ENCODE measurements at places on chromosomes 16 and 17.
A peak's percentile ranks its signal among the peaks of the same experiment; 100 is the strongest.

DNA sequence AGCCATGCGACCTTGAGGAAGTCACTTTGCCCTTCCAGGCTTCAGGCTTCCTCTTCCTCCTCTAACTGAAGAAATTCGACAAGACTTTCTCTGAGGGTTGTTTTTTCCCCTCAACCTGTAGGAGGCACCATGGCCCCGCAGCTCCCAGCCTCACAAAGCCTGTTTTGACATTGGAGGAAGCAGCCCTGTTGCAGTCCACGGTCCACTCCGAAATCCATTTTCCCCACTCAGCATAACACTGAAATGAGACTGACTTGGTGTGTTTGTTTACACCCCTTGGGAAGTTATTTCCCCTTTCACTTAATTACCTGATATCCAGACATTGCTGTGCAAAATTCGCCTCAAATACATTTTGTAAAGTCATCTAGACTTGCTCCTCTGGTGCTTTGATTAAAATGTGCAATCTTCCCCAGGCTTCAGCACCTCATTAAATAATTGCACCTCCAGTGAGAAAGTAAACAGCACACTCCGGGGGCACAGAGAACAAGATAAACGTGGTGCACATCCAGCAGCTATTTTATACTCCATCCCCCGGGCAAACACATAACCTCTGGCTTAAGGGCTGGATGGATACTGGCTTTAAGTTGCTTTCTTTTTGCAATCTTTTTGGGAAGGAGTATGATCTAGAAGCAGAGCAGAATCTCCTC is 41.4 kb upstream of the PIRT start:
- DNase-seq = peak; percentile 46

GRCh38 chr16:125011-125410 is 13.5 kb downstream of the NPRL3 start:
- DNase-seq = no peak

DNA sequence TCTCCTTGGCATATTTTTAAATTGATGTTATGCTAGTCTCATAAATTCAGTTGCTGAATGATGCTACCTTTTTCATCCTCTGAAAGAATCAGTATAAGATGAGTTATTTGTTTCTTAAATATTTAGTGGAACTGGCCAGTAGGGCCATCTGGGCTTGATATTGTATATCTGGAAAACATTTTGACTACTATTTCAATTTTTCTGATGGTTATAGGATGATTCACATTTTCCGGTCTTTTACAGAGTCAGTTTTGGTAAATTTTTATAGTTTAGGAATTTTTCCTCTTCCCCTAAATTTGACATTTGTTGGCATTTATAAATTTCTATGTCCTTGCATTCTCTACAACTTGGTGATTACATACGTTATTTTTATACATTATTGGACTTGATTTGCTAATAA is 296.3 kb upstream of the AXIN2 start:
- no peak for DNase-seq

GRCh38 chr16:53785044-53785443 is 81.1 kb downstream of the FTO start:
- DNase-seq = no peak

DNA sequence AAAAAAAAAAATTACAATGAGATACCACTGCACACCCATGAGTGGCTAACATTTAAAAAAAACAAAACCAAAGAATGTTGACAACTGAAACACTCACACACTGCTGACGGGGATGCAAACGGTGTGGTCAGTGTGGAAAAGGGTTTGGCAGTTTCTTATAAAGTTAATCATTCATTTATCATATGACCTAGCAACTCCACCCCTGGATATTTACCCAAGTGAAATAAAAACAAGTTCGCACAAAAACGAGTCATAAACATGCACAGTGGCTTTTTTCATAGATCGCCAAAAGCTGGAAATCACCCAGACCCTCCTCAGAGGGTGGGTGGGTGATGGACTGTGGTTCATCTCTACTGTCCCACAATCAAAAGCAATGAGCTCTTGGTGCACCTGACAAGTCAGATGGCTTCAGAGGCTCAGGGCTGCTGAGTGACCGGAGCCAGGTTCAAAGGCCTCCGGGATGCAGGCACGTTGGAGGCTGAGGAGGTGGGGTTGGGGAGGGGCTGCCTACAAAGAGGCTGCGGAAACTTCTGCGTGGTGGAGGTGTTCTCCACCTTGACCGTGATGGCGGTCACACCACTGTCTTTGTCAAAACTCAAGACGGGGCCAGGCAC is 14.2 kb downstream of the RAB40B start:
- no peak for DNase-seq

DNA sequence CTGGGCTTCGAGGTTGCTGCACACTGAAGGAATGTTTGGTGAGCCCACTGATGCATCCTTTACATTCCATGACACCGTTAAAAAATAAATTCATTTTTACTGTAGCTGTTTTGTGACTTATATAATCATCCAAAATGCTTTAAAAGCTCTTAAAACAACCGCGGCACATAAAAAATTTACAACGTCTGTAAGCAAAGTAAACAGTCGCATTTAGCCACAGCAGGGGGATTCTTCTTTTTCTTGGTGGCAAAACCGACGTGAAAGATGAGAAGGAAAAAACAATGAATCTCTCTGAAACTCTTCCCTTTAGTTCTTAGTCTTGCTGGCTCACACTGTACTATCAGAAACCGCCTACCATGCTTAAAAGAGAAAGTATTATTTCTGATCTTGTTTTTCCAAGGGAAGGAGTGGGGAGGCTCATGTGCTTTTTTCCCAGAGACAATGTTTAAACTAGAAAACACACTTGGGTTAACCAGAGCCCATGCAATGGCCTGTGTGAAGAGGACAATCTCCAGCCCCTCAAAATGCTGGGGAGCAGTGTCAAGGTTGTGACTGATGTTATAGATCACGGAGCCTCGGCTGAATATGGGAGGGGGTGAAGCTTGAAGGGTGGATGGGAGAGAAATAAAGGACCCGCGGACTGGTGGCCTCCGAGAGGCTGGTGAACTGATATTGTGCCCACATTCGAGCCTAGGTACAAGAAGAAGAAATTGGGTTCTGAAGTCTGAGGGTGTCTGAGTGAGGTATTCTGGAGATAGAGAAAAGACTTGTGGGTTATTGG is 91.1 kb downstream of the IRF8 start:
- no peak for DNase-seq

- no peak for DNase-seq
These were observed 18.6 kb upstream of the HAPSTR1 start for GRCh38 chr16:9072806-9073341.

DNA sequence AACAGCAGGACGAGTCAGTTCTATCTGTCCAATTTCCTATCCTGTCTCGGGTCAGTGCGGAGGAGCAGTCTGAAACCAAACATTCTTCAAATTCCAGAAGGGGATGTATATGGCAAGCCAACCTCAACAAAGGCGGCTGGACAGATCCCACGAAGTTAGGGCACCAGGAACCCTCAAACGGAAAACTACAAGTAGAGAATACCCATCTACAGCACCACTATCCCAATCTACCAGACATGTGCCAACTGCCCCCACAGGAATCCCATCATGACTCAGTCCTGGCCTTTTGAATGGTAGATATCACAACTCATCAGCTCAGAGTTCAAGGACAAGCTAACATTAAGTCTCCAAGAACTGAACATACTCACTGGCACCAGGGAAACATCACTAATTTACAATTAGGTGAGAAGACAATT is 2.3 kb downstream of the NAT9 start:
- no peak for DNase-seq

DNA sequence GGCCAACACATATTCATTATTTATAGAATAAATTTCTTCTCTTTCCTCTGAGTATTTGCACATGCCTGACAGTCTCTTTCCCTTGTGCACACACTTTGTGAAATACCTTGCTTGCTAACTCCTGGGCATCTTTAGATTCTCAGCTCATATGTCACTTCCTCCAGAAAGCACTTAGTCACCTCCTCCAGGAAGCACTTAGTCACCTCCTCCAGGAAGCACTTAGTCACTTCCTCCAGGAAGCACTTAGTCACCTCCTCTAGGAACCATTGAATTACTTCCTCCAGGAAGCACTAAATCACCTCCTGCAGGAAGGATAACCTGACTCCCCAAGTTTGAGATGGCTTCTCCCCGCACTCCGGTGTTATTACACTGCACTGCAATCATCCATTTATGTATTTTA is 462.5 kb upstream of the EEF2KMT start:
- DNase-seq = no peak

GRCh38 chr16:60605176-60605575 is 1431.1 kb downstream of the CDH8 start:
- DNase-seq = no peak

DNA sequence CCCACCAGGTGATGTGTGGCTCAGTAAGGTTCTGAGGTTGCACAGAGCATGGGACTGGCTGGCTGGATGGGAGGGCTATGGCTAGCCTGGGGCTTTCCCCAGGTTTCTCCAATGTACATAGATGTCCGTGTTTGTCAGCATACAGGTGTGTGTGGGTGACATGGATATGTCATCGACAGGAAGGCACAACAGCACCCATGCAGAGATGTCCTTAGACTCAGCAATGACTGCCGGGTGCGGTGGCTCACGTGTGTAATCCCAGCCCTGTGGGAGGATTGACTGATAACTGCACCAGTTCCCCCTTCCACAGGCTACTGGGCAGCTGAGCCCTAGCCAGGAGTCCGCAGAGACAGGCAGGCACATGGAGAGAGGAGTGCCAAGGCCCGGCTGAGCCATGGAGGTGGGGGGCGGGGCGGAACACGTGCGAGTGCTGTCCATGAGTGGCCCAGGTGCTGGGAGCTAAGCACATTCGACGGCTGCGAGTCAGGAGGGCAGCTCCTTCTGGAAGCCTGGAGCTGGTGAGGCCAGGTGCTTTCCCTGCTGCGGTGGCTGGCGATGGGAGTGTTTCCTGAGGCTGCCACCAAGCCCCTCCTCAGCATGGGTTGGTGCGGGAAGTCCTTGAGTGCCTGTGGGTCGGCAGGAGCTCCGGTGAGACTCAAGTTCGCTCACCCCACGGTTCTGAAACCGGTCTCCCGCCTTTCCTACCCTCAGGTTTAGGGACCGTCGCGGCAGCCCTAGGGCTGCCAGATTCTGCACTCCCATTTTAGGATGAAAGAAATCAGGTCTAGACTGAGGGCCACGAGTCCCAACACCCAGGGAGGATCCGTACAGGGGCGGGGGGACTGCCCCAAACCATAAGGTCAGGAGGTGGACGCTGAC is 858 bp upstream of the ASPSCR1 start:
- DNase-seq = no peak

- DNase-seq = no peak
These were observed 19.9 kb downstream of the CYB5D2 start for GRCh38 chr17:4162775-4163466.

GRCh38 chr17:7992924-7993323 is 9.5 kb upstream of the GUCY2D start:
- DNase-seq = no peak

DNA sequence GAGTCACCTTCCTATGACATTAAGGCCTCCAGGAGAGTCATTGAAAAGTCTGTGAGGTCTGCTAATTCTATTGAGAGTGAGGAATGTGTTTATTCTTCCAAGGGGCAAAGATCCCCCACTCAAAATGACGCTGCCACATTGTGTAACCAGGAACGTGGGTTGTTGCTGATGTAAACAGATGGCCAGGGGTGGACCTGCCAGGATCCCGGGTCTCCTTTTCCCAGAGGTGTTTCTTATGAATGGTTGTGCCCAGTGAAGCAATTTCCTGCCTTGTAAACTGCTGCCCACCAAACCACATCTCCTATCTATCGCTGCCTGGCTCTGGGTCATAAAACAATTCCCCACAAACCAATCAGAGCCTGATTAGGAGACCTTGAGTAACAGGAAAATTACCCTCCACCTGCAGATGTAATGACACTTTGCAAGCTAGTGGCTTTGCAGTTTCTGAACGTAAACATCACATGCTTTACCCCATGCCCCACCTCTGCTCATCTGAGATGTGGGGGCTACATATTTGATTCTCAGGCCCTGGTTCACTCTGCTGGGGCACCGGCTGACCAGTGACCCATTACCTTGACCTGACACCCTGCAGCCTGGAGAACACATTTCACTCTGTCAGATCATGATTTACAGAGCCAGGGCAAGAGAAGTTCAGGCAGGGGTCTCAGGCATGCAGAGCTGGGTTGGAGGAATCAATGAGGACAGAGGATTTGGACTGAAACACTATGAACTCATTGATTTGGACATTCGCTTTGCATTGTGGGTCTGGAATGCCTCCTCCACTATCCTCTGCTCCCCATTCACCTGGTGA is 33.1 kb upstream of the DDX52 start:
- DNase-seq = no peak

GRCh38 chr16:2039274-2040031 is 8.2 kb downstream of the NTHL1 start:
- no peak for DNase-seq

DNA sequence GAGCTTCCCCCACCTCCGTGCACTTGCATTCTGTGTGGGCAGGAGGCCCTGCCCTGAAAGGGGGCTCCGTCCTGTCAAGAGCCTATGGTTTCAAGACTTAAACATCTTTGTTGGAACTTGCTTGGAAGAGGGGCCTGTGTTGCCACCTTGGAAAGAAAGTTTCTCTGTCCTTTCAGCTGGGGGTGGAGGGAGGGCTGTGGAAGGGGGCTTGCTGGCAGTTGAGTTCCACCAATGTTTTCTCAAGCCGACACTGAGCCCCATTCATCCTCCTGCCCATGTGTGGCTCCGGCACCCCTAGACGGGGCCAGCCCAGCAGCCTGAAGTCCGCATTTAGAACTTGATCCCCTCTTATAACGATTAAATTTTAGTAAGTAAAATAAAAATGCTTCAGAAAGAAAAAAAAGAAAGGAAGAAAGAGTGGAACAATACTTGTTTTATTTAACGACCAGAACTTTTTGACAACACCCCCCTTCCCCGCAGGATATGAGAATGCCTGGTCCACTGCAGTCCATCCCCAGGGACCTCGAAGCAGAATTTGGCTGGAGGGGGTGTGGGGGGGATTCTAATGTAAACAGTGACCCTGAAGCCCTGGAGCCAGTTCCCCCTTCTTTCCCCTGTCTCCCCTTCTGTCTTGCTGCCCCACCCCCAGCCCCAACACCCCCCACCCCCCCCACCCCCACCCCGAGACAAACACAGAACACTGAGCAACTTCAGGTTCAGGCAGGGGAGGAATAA is 26.9 kb upstream of the CLEC18A start:
- no peak for DNase-seq

DNA sequence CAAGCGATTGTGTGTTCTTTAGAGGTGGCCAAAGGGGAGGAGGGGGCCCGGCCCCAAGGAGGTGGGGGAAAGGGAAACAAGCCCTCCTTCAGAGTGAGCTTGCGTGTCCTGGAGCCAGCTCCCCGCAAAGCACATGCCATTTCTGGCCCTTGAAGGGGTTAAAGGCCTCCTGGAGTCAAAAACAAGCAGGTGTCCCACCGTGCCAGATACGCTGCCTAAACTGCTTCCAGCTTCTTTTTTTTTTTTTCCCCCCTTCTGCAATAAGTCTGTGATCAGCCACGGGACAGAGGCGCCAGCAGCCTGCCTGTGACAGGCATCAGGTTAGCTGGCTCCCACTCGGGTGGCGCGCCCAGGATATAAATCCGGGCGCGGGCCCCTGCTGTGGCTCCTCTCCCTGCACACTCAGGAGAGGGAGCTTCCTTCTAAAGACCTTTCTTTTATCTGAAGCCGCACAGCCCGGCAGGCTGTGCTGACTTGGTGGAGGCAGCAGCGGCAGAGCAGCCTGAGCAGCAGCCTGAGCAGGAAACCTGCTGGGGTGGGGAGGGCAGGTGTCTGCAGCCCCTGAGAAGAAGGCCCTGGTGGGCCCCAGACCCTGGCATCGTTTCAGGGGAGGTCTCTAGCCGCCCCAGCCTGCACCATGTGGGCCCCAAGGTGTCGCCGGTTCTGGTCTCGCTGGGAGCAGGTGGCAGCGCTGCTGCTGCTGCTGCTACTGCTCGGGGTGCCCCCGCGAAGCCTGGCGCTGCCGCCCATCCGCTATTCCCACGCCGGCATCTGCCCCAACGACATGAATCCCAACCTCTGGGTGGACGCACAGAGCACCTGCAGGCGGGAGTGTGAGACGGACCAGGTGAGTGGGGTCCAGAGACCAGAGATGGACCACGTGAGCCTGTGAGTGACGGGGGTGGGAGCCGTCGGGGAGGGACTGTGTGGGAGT is at the start of gene WFIKKN2:
Gene WFIKKN2 (plus strand): TSS at position 286 of the 934 bp plus-strand sequence. CDS start 352 bp downstream, at position 638.
- DNase-seq = no peak
